ENCODE measurements at places on chromosomes 5 and 9.

- no peak for DNase-seq
Observed at GRCh38 chr5:96616801-96617200, 45.4 kb upstream of the CAST start.

DNA sequence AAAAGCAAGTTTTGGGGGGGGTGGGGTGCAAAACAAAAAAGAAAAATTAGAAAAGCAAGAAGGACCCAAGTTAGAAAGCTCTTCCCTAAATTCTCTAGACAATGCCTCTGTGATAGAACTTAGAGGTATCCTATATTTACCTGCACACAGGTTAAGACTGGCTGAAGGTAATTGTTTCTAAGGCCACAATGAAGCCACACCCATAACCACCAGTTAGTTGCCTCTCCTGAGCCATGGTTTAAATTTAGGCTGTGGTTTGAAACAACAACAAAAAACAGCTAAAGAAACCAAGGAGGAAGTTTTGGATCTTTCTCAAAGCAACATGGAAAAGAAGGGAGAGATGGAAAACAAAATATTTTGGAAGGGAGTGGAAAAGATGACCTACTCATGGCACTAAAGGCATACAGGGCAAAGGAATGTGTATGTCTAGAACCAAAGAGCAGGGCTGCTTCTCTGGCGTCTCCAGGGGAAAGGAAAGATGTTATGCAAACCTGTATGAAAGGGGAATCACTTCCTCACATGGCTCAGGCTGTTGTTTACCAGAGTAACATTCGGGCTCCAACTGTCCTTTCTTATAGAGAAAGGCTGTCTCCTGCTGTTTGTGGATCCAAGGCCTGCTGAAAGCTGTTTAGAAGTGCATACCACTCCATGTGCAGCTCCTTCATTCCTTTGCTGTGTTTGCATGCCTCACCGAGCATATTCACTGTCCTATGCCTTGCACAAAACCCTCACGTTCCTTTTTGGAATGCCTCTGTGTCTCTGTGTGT, 408.9 kb upstream of the MPDZ start:
- DNase-seq, result no peak

GRCh38 chr9:132983491-132984201, 5.2 kb downstream of the GFI1B start:
- no peak for DNase-seq

- DNase-seq, result no peak
Observed at GRCh38 chr5:111061618-111062017, 9.9 kb upstream of the TSLP start.

DNA sequence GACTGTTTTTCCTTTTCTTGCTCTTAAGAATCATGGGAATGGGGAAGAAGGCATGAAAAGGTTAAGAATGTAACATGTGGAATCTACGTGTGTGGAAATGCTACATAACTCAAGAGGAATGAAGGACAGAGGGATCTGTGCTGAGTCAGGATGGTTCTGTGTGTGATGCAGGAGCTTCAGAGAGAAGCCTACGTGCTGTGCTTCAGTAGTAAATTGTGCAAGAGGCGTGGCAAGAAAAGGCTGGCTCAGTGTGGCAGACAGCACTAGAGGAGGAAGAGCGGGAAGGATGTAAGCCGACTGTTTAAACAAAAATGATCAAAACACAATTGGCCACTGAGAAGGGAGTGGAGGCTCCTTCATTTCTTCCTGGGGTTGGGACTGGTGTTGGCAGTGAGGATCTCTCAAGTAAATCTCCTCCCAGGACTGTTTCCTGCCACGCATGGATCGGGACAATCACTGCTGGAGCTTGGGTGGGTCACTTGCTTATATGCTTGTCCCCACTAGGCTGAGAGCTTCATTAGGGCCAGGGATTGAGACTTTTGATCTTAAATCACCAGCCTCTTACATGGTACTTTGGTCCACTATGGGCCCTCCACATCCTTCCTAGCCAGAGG, 59.4 kb upstream of the BASP1 start:
- no peak for DNase-seq

GRCh38 chr9:77961541-77961940, 70.1 kb downstream of the GNAQ start:
- no peak for DNase-seq

All from activated CD8-positive, alpha-beta T cell treated with anti-CD3 and anti-CD28 coated beads, Interleukin-2, amount 10 ng/mL, durations not matched to agents 7 days and 5 days (primary cell).